ENCODE measurements at places on chromosomes 5 and 9.

DNA sequence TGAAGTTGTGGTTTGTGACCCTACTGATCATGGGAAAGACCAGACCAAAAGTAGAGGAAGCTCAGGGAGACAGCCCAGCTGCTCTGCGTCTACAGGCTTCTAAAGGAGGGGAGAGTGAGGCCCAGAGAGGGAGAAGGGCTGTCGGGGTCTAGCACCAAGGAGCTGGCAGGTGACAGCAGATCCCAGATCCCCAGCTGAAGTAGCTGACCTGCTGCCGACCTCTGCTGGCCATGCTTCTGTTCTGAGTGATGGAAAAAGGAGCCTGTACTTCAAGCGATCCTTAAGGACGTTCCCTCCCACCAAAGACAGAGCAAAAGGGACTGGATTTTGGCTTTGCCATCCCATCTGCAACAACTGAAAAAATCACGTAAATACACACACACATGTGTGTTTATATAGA is 22.7 kb upstream of the QSOX2 start:
- peak; percentile 67 for DNase-seq

DNA sequence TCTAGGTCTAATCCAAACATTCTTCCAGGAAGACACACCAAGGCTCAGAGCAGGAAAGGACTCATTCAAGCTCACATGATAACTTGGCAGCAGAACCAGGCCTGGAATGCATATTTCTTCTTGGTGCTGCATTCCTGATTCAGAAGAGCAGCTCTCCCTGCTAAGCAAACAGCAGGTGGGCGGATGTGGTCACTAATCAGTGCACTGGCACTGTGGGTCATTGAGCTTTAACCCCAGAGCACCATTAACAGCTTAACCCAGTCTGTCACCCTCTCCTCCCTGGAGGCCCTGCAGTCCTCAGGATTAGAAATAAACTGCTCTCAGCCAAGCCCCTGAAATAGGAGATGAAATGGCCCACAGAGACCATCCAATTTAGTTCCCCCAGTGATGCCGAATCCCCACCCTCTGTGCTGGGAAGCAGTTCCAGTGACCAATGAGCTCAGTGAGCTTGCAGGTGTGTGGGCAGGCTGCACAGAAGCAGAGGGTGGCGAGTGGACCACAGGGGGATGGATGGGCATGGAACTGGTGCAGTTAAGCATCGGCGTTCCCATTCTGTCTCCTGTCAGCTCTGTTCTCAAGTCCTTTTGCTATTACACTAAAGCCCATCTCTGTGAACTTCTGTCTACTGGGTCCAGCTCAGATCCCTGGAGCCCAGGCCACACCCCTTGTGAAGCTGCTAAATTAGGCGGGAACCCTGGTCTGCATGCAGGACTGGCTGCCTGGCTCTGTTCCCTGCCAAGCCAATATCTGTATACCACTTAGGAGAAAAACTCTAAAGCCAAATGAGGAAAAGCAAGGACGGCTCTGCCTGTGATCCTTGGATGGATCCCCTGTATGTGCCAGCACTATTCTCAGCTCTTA is 16.6 kb upstream of the MEGF9 start:
- DNase-seq = no peak

DNA sequence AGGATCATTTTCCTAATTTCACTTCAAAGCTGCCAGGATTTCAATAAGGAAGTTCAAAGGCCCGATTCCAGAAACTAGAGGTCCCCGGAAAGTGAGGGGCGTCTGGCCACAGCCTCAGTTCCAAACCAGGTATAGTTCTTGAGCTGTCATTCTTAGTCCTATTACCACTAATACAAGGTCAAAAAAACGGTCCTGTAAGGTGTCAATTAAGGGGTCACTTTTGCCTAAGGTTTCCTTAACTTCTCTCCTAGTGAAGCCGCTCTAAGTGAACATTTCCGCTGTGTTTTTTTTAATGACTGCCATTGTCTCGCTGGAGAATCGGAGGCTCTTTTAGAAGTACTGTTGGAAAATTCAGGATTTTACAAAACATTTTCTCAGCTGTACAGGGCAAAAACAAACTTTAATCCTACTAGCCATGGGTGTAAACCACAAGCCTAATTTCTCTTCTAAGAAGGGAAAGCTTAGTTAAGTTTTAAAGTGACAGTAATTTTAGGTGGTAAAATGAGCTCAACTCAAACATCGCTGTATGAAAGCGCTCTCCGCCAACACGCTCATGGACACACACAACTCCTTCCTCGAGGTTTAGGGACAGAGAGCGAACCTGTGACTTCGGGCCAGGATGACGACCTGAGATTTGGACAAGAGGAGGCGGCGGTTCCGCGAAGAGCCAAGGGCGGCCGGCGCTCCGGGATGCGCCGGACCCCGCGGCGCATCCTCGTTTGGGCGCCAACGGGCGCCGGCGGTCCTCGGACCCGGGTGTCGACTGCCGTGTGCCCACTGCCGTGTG is 76.7 kb upstream of the IFNE start:
- no peak for DNase-seq

DNA sequence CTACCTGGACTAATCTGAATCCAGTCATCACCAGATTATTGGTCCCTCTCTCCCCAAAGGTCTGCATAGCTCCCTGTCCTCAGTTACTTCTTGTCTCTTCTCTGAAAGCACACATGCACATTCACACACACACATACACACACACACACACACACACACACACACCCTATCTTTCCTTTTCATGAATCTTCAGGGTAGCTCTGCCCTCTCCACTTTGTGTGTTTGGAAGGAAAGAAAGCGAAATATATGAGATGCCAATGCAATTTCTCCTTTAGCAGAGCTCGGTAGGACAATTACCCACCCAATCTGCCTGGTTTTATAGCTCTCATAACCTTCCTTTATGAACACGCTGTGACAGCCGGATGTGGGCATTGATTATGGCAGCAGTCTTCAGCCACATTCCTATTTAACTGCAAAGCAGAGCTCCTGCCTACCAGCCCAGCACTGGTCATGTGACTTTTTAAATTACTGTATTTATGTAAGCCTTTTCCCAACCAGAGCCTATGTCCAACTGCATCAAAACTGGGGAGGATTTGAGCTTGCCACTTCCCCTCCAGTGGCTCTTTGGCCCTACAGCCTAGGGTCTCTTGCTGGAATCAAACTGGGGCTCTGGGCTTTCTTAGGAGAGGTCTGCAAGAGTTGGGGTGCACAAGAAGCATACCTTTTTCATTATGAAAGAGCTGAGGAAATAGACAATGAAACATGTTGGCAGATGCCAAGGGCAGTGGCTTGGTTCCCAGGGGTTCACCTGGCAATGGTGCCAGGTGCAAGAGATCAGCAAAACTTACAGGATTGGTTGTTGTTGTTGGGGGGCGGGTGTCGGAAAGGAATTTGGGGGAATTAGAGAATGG is 20.8 kb upstream of the MATR3 start:
- peak; percentile 58 for DNase-seq

DNA sequence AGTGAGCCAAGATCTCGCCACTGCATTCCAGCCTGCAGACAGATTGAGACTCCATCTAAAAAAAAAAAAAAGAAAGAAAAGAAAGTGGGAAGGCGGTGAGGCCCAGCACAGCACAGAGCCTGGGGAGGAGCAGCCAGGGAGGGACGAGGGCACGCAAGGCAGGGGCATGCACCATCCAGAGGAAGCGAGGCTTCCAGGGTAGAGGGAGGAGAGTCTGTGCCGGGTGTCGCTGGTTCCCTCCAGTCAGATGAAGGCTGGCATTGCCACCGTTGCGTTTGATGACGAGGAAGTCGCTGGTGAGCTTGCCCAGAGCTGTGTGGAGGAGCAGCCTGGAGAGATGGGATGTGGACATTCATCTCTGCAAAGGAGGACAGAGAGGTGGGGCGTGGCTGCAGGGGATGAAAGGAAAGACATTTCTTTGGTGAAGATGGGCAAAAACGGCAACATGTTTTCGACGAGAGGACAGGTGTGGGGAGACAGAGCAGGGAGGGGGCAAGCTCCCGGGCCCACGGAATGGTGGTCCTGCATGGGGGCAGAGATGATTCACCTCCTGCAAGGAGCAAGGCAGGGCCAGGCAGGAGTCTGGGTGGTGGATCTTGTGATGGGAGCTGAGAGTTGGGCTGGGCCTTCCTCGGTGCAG is 18.6 kb upstream of the OLFM1 start:
- DNase-seq = peak; percentile 6

DNA sequence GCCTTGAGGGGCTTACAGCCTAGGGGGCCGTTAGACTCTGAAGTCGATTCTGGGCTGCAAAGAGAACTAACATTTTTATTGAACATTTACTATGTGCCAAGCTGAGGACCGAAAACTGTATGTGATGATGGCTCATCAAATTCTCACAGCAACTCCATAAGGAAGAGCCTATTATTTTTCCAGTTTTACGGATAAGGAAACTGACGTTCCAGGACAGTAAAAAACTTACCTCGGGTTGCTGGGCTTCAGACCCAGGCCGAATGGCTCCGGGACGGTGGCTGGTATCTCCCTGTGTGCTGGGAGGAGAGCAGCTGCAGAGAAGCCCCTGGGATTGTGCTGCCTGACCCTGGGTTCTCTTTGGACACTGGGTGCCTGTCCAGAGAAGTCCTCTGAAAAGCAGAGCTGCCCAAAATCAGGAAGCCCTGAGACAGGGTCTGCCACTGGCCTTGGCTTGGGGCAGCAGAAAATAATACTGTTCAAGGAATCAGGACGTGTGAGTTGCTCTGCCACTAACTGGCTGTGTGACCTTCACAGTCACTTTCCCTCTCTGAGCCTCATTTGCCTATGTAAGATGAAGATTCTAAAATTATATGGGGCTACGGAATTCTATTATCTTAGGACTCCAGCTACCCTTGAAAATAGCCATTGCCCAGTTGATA is 116.3 kb upstream of the CPEB4 start:
- no peak for DNase-seq

- peak; percentile 72 for DNase-seq
These were observed 39.9 kb downstream of the MOCS2 start for GRCh38 chr5:53069626-53070025.

GRCh38 chr5:122150215-122150614 is 20.9 kb downstream of the ZNF474 start:
- DNase-seq = no peak

- DNase-seq = no peak
These were observed 15.5 kb downstream of the FGD3 start for GRCh38 chr9:92962846-92963245.

- no peak for DNase-seq
These were observed 226.6 kb upstream of the PPP1R2B start for GRCh38 chr5:156623381-156624040.

DNA sequence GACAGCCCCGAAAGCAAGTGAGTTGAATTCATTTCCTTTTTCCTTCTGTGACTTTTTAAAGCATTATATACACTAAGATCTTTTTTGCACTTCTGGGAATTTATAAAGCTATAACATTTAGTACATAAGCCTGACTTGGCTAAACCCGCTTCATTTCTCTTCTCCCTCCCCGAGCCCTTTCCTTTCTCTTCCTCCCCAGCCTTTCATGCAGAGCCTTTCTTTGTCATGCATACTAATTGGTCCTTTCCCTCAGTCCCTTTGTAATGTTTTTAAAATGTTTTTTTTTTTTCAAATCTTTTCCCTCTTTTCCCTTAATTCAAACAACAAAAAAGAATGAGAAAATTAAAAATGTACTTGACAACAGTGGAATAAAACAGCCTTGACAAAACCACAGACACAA is 246.4 kb downstream of the PSAT1 start:
- no peak for DNase-seq

GRCh38 chr9:113787871-113788270 is 88.2 kb upstream of the ZNF618 start:
- no peak for DNase-seq

- no peak for DNase-seq
These were observed 92.3 kb upstream of the SPATA31C2 start for GRCh38 chr9:88230612-88231011.

- DNase-seq = peak; percentile 40
These were observed 240.7 kb downstream of the CSNK1G3 start for GRCh38 chr5:123752552-123753179.

DNA sequence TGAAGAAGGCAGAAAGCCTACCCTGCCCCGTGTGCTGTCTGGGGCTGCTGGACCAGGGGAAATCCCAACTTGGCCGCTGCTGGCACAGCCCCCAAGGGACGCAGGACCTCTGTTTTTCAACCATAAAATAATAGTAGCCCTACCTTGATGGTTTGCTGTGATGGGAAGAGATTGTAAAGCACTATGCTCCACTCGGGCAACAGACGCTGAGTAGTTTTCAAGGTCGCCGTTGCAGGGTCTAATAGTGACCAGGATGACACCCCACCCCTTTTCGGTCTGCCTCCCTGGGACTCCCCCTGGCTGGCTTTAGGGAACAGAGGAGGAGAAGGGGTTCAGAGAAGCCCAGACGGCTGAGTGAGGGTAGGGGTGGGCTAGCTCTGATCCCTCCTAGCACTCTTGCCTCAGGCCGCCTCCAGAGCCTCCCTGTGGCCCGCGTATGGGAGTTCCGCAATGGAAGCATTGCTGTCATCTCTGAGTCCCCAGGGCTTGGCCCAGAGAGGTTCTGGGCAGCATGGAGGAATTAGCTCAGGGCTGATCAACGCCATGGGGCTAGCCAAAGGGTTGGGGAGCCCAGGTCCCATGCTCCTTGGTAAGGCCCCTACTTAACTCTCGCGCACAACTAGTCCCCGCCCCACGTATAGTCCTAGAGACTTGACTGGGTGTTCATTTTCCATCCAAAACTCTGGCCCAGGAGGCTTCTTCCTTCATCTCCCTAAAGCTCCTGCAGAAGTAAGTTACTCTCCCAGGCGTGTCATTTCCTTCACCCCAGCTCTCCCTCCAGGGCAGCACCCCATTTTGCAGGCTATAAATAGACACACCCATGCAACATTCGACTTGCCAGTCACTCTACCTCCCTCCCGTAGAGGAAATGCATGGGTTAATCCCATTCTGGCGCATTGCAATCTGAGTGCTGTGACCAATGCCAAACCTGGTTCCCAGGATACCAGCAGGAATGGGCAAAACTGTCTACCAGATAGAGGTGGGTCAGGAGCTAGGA is 1.1 kb upstream of the IRF1 start:
- DNase-seq = peak; percentile 29

GRCh38 chr9:4073371-4073770 is 226.5 kb downstream of the GLIS3 start:
- DNase-seq = no peak

DNA sequence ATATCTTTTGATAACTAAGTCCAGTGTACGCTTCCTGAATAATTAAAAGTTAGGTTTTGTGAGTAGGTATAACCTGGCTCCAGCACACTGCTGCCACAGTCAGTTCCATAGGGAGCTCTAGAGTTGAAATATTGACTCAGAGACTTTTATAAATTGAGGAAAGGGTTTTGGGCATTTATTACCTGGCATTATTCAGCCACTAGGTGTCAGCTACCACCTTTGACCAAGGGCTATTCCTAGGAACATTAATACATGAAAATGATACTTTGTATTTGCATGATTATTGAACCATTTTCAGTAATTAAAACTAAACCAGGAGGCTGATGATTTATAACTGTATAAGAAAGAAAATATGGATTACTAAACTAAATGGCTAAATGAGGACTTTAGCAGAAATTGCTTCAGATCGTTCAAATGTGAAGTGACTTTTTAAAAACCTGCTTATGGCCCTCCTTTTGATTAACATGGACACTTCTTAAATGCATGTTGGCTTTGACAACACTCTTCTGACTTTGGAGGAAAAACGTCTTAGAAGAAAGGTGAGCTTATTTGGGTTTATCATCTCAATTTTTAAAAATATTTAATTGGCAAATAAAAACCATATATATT is 83.0 kb downstream of the SMC2 start:
- no peak for DNase-seq

GRCh38 chr9:81473708-81474107 is 215.6 kb downstream of the TLE1 start:
- DNase-seq = no peak

Measured in femur (tissue), 1 donor.